ENCODE measurements at places on chromosomes 16 and 17.

DNA sequence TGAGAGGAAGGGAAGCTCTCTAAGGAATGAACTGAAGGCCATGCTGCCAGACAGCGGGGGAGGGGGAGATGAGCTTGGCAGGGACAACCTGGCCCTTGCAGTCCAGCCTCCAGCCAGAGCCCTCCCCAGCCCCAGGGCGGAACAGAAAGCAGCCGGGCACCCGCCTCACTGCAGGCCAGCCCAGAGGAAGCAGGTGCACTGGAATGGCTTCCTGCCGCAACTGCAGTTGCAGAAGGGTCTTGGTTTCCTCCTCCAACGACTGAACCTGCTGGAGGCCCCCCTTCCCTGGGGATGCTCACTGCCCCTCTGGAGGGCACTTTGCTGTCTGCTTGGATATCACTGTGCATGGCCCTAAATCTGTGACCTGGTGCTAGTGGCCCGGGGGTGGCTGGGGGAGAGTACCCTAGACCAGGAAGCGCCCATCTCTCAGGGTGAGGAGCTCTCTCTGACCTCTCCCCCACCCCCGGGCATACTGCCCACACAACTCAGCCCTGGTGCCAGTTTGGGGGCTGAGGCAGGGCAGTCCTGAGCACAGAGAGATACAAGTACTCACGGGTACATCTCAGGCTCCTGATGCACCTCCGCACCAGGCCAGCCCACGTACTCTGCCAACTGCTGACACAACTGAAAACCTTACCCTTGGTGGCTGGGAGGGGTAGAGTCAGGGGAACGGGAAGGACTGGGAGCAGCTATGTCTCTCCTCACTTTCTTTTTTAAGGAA lies 41.1 kb downstream of the MYO18A start:
- peak; percentile 25 for DNase-seq

- DNase-seq, result no peak
Measured at GRCh38 chr17:70013911-70014310, 61.1 kb upstream of the KCNJ16 start.

- DNase-seq, result no peak
Measured at GRCh38 chr16:86722970-86723369, 144.6 kb downstream of the FOXL1 start.

- no peak for DNase-seq
Measured at GRCh38 chr17:77076124-77076830, 64.5 kb upstream of the SEC14L1 start.

DNA sequence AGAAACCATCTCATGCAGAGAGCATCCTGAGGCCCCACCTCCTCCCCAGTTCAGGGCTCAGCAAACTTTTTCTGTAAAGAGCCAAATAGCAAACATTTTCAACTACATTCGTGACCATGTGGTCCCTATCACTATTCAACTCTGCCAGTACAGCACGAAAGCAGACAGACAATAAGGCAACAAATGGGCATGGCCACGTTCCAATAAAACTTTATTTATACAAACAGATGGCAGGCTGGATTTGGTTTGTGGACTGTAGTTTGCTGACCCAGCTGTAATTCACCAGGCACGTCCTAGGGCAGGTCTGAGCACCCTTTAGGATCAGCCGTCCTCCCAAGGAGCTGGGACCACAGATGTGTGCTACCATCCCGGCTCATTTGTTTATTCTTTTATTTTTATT lies 27.1 kb upstream of the GPRC5C start:
- DNase-seq, result no peak
